ENCODE measurements at places on chromosomes 6 and 20.

- no peak for DNase-seq
Observed at GRCh38 chr6:162178666-162179065, 548.9 kb downstream of the PRKN start.

DNA sequence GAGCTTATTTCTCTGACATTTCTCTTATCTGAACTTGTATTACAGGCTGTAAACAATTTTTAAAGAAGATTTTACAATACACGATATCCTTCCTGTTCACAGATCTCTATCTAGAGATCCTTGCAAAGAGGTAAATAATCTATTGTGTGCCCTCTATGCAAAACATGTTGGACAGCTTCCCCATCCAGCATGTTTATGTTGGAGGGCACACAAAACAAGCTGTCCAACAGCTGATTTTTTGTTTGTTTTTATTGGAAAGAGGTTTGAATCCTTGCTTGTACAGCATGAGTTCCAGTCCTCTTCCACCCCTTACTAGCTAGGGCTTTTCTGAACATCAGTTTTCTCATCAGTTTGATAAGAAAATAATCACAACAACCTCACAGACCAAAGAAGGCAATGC lies 62.3 kb upstream of the SYNDIG1 start:
- no peak for DNase-seq

DNA sequence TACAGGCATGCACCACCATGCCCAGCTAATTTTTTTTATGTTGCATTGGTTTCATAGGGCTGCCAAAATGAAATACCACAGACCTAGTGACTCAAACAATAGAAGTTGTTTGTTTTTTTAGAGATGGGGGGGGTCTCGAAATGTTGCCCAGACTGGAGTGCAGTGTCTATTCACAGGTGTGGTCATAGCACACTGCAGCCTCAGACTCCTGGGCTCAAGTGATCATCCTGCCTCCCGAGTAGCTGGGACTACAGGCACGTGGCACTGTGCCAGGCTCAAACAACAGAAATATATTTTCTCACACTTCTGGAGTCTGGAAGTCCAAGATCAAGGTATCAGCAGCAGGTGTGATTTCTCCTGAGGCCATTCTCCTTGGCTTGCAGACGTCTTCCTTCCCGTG lies 6.6 kb upstream of the SLC16A10 start:
- no peak for DNase-seq

GRCh38 chr6:2441601-2442475 lies 196.4 kb upstream of the GMDS start:
- DNase-seq = no peak
